Smooth muscle cell of bladder (primary cell): ENCODE measurements at places on chromosomes 13 and 19. TPM values are rescaled to one million over a fixed set of nuclear protein-coding genes. Genes with fewer than 3 reads are reported as not detected.

The ZNF844 gene
- 7.3 and 9.2 TPM in 2 replicates for total RNA-seq

The SWSAP1 gene
- total RNA-seq: 0.37 and 0.43 TPM in 2 replicates

The SIGLEC8 gene
- not detected in 2 replicates for total RNA-seq

The HIPK4 gene
- 0.14 and 0.18 TPM in 2 replicates for total RNA-seq

The ZIC2 gene
- total RNA-seq: not detected in 2 replicates

The ERICH6B gene
- not detected in 2 replicates for total RNA-seq

The ALOX5AP gene
- 0.71 and 0.74 TPM in 2 replicates for total RNA-seq

The MADCAM1 gene
- 0.14 and 0.28 TPM in 2 replicates for total RNA-seq

The FXYD3 gene
- 0.37 TPM in 1 of 2 replicates, not detected in the other for total RNA-seq

The ERICH4 gene
- total RNA-seq: 0.09 TPM in 1 of 2 replicates, not detected in the other

The MEF2B gene
- total RNA-seq: 0.09 and 0.14 TPM in 2 replicates

The PRKCG gene
- 0.14 TPM in 1 of 2 replicates, not detected in the other for total RNA-seq

The PABPC3 gene
- total RNA-seq: 0.09 and 0.14 TPM in 2 replicates

The MBD3L2 gene
- total RNA-seq: not detected in 2 replicates

The VPS36 gene
- 17.9 and 20.2 TPM in 2 replicates for total RNA-seq

The WASF3 gene
- 8.0 and 11.0 TPM in 2 replicates for total RNA-seq
